HS-27A (cell line): ENCODE measurements at places on chromosomes 16 and 17.

DNA sequence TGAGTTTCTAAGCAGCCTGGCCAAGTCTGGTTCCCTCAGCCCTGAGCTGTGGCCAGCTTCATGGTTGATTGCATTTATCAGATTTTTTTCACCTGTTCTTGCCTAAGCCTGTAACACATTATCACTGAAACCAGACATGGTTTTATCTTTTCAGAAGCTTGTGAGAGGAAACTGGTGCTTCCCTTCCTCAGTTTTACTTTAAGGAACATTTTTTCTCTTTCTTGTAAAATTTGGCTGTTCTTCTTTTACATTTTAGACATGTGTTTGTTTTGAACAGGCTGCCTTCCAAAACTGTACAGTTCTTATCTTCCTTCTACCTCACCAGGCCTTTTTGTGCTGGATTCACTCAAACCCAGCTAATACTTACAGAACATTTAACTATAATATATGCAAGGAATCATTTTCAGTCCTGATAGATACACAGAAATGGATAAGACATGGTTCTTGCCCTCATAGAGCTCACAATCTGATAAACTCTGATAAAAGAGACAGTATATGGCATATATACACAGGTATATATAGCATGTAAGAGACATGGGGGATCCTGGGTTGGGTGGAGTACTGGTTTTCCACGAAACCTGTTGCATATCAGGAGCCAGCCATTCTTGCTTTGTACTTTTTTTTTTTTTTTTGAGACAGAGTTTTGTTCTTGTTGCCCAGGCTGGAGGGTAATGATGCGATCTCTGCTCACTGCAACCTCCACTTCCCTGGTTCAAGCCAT lies 44.5 kb downstream of the ZNRF1 start:
- DNase-seq = no peak

GRCh38 chr17:71709946-71710345 lies 410.9 kb upstream of the SOX9 start:
- no peak for DNase-seq

DNA sequence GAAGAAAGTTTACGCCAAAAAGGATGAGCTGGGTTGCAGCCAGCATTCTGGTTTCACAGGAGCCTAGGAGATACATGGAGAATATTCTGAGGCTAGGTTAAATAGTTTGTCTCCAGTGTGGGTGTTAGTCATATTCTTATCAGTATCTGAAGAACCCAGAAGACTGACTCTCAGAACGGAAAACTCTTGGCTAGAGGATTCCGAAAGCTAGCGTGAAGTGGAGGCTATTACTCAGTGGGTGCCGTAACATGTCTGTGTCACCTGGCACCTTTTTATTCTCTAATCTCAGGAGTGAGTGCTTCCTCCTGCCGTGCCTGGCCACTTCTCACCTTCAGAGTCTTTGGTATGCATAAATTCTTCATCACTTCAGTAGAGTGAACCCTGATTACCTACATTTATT lies 199.5 kb downstream of the WWOX start:
- DNase-seq = no peak

- no peak for DNase-seq
Measured at GRCh38 chr16:4403133-4403949, 13.1 kb downstream of the CORO7 start.

- no peak for DNase-seq
Measured at GRCh38 chr16:22326771-22327445, 29.7 kb downstream of the POLR3E start.

DNA sequence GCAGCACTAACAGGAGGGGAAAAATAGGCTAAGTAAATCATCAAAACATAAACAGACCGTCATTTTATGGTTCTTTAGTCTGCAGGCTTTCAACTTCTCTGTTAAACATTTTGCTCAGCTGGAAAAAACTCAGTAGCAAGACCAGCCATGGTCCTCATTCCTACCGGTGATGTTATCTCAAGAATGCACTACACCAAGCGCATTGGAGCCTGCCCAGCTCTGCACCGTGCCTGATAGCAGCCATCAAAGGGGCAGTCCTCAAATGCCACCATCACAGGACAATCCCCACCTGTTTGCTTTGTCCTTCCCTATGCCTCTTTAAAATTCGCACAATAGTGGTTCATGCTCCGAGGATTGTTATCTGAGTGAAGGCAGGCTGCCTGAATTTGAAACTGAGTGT lies 181.5 kb upstream of the MON1B start:
- DNase-seq = no peak

DNA sequence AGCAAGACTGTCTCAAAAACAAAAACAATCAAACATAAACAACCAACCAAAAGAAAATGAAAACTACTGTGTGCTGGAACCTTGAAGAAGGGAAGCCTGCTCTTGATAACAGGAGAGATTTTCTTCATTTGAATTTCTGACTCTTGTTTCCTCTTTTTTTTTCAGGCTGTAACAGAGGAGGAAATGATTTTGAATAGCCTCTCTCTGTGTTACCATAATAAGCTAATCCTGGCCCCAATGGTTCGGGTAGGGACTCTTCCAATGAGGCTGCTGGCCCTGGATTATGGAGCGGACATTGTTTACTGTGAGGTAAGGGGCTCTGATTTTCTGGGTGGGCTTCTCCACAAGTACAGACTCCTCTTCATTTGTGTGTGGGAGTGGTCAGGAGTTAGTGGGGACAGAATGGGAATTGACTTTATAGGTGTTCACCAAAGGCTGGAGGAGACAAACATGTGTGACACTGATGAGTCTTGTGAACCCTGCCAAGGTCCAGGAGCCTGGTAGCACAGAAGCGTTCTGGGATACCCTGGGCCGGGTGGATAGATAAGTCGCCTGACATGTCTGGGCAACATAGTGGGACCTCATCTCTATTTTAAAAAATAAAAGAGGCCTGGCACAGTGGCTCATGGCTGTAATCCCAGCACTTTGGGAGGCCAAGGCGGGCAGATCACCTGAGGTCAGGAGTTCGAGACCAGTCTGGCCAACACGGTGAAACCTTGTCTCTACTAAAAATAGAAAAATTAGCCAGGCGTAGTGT lies 14.9 kb downstream of the DUS2 start:
- no peak for DNase-seq

DNA sequence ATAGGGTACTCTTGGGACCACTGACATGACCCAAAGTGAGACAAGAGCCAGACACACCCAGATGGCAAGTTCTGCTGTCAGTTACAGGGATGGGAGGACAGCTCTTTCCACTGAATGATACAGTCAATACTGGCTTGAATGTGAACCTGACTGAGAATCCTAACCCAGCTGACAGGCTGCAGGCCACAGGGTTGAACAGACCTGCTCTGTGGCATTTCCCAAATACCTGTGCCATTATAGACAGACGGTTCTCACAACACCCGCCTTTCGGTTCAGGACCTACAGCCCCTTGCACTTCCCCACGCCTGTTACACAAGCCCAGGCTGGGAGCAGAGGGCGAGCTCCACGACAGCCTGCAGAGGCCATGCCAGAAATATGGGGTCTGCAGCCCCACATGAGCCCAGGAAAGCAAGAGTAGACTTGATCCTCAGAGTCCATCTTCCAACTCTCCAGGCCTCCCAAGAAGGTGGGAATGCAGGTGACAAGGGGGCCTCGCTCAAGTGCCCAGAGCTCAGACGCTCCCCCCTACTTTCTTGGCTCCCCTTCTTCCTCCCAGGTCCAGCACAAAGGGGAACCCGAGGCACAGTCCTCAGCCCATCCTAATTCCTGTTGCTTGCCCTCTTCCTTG lies 314.3 kb downstream of the SOX9 start:
- DNase-seq = no peak
